GM12864 (cell line): ENCODE measurements at places on chromosomes 1 and 21.

- DNase-seq, result no peak
Observed at GRCh38 chr1:201749059-201749690, 79.8 kb upstream of the IPO9 start.

- no peak for DNase-seq
Observed at GRCh38 chr1:107840725-107841124, 124.3 kb downstream of the VAV3 start.

GRCh38 chr1:153099461-153100045, 5.2 kb upstream of the SPRR2E start:
- no peak for DNase-seq

- no peak for DNase-seq
Observed at GRCh38 chr1:240599299-240599698, 12.7 kb downstream of the GREM2 start.

- DNase-seq, result no peak
Observed at GRCh38 chr1:185627761-185628501, 106.3 kb upstream of the HMCN1 start.
